Uterus (tissue), 4 donors: ENCODE measurements at places on chromosomes 1 and 21. TPM values are rescaled to one million over a fixed set of nuclear protein-coding genes. Genes with fewer than 3 reads are reported as not detected.

DNA sequence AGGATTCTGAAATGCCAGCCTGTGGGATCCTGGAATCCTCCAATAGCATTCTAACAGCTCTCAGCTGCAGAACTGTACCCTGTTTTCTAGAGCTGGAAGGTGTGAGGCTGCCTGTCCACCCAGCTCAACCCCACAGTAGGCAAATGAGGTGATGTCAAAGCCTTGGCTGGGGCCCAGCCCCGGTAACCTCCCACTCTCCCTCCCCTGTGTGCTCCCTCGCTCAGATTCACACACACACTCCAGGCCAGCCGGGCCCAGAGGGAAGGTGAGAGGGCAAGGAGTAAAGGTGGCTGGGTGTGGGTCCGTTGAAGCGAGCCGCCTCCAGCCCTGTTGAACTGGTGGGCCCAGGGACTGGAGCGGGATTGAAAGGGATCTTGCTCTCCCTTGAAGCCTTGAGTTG lies at the start of gene BSND:
Gene BSND, plus strand, starts transcription at position 257 of the 400 bp plus-strand sequence. CDS start 254 bp downstream, outside the sequence.
- H3K27ac ChIP-seq, result no peak within 1 kb of the TSS
- H3K36me3 ChIP-seq, result no peaks in the 10 kb centered on the region
- H3K27me3 ChIP-seq, result no peaks in the 10 kb centered on the region
- no peak for DNase-seq

DNA sequence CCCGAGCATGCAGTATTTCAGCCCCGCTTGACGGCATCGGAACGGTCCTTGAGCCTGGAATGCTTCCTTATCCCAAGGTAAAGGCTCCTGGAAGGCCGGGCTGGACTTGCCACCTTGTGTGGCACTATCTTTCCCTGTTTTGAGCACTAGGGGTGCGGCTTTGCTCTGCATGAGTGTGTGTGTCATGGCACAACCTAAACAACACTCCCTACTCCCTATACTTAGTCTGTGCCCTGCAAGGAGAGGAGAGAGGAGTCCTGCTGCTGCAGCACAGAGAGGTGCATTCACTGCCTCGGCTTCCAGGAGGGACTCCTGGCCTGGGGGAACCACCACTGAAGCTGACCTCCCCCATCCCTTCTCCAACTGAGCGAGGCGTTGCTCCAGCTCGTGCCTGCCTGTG lies 60.4 kb upstream of the BACE2 start:
- H3K27ac ChIP-seq, result no peak overlapping the region
- no peaks in the 10 kb centered on the region for H3K27me3 ChIP-seq

DNA sequence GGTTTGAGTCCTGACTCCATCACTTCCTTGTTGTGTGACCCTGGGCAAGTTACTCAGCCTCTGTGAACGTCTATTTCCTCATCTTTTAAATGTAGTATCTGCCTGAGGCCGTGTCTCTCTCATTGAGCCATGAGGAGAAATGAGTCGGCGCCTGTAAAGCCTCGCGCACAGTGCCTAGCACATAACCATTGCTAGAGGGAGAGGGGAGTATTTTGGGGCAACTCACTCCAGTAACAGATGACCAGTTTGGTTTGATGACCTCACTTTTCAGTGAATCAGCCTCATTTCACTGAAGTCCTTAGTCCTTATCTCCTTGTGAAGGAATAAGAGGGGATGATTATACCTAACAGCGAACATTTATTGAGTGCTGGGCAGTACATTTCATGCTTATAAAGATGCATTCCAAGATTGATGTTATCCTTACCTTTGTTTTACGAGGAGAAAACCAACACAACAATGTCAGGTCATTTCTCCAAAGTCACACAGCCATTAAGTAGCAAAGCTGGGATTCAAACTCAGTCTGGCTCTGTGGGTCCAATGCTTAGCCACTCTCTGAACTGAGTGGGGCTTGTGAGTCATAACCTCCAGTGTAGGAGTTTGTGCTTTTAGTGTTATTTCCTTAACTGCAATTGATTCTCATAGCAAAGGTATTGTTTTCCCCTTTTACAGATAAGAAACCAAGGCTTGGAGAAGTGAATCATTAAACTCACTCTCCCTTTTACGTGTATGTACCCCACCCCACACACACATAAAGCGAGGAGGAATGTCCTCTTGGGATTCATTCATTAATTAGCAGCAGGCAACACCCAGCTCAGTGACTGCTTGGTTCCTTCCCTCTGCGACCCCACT lies 25.9 kb downstream of the KCNC4 start:
- peak overlapping the region; percentile 45 for H3K27ac ChIP-seq
- no peak for DNase-seq
- H3K4me3 ChIP-seq, result no peak overlapping the region
- H3K27me3 ChIP-seq, result no peaks in the 10 kb centered on the region
- H3K36me3 ChIP-seq, result no peaks in the 10 kb centered on the region

DNA sequence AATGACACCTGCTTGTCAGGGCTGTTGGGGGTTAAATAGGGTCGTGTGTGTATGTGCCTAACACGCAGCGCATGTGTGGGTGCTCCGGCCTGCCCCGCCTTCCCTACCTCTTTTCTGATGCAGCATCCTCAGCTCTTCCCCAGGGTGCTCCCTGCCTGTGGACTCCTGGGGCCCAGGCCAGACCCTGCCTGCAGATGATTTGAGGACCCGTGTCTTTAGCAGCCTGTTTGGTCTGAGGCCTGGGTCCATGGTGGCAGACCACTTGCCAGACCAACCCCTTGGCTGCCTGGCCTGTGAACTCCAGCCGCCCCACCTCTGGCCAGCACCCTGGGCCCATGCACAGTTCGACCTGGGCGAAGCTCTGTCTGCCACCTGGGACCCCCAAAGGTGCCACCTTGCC lies 57.0 kb upstream of the SIM2 start:
- H3K4me3 ChIP-seq, result no peak overlapping the region
- no peaks in the 10 kb centered on the region for H3K36me3 ChIP-seq
- H3K27ac ChIP-seq, result no peak overlapping the region
- no peaks in the 10 kb centered on the region for H3K4me1 ChIP-seq

- H3K4me1 ChIP-seq, result peaks cover 4% of the 10 kb centered on the region
- no peaks in the 10 kb centered on the region for H3K36me3 ChIP-seq
- peak overlapping the region; percentile 55 for H3K27ac ChIP-seq
- no peak for DNase-seq
- no peak overlapping the region for H3K4me3 ChIP-seq
These were observed 14.1 kb downstream of the PEA15 start for GRCh38 chr1:160219062-160219929.

GRCh38 chr1:7373876-7374562 lies 397.1 kb upstream of the VAMP3 start:
- no peaks in the 10 kb centered on the region for H3K4me1 ChIP-seq
- no peaks in the 10 kb centered on the region for H3K36me3 ChIP-seq
- H3K27ac ChIP-seq, result no peak overlapping the region
- H3K4me3 ChIP-seq, result no peak overlapping the region
- no peaks in the 10 kb centered on the region for H3K27me3 ChIP-seq

- DNase-seq, result no peak
- H3K4me1 ChIP-seq, result no peaks in the 10 kb centered on the region
- H3K27ac ChIP-seq, result no peak overlapping the region
These were observed 22.6 kb upstream of the COL9A2 start for GRCh38 chr1:40339420-40340323.

DNA sequence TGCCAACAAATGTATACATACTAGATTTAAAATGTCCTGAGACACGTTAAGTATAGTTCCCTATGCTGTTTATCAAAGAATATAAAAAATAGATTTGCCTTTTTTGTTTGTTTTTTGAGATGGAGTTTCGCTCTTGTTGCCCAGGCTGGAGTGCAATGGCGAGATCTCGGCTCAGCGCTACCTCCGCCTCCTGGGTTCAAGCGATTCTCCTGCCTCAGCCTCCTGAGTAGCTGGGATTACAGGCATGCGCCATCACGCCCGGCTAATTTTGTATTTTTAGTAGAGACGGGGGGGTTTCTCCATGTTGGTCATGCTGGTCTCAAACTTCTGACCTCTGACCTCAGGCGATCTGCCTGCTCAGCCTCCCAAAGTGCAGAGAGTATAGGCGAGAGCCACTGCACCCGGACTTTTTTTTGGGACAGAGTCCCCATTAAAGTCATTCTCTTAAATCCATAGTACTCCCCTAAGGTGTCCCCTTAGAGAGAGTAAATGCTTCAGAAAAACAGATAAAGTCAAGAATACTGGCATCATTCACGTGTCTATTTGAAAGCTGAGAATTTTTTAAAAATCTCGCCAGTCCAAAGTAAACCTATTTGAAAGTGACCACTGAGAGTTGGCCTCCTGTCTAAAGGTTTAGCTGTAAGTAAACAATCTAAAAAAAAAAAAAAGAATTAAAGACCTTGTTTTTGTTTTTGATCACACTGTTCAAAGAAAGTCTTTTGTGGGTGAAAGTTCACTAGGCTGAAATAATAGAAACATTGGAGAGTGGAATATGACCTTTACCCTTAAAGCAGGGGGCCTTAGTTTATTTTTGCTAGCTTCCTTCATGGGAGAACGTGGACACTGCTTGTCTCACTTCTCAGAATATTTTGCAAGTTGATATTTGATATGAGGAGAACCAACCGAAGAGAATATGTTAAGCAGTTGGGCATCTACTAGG lies 48.0 kb upstream of the SLC16A1 start:
- no peak overlapping the region for H3K27ac ChIP-seq
- no peaks in the 10 kb centered on the region for H3K27me3 ChIP-seq
- H3K4me1 ChIP-seq, result no peaks in the 10 kb centered on the region
- DNase-seq, result no peak
- no peak overlapping the region for H3K4me3 ChIP-seq

DNA sequence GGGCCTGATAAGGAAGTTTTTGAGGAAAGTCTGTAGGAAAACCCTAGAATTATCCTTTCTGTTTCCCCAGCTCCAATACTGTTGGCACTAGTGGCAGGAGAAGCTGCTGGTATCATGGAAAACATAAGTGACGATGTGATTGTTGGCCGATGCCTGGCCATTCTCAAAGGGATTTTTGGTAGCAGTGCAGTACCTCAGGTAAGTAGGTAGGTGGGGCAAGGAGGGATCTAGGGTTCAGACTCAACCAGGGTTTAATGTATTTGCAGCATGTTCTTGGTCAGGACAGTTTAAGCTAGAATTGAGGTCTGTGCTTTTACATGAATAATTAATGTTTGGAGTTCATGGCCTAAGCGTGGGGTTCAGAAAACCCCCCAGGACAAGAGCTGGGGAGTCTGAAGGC lies 62.1 kb downstream of the KDM1A start:
- DNase-seq, result no peak
- no peak overlapping the region for H3K4me3 ChIP-seq
- H3K36me3 ChIP-seq, result no peaks in the 10 kb centered on the region
- no peaks in the 10 kb centered on the region for H3K27me3 ChIP-seq
- H3K27ac ChIP-seq, result no peak overlapping the region

- H3K27me3 ChIP-seq, result no peaks in the 10 kb centered on the region
- H3K4me3 ChIP-seq, result no peak overlapping the region
- no peaks in the 10 kb centered on the region for H3K36me3 ChIP-seq
- no peak overlapping the region for H3K27ac ChIP-seq
These were observed 90.0 kb downstream of the GLUL start for GRCh38 chr1:182301467-182302198.

- no peaks in the 10 kb centered on the region for H3K4me1 ChIP-seq
- H3K4me3 ChIP-seq, result no peak overlapping the region
- no peak for DNase-seq
- H3K27ac ChIP-seq, result no peak overlapping the region
These were observed 87.9 kb downstream of the VAV3 start for GRCh38 chr1:107877092-107877491.

- H3K36me3 ChIP-seq, result no peaks in the 10 kb centered on the region
- H3K4me3 ChIP-seq, result no peak overlapping the region
- no peaks in the 10 kb centered on the region for H3K27me3 ChIP-seq
- no peak for DNase-seq
These were observed 53.6 kb upstream of the AJAP1 start for GRCh38 chr1:4600615-4601460.

DNA sequence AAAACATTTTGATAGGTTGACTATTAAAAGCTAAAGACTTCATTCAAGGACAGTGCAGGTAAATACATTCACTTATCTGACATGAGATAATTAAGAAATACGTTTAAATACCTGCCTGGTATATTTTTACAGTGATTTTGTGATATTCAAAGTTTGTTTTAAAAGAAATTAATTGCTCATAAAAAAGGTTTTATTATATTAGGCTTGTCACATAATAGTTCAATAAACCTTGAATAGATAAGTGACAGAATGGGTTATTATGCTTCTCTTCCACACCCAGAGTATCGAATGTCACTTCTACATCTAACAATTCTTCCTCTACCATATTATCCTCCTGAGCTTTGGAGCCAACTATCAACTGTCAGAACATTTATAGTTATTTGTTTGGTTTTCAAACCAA lies 60.0 kb downstream of the LTN1 start:
- no peaks in the 10 kb centered on the region for H3K36me3 ChIP-seq
- no peaks in the 10 kb centered on the region for H3K4me1 ChIP-seq
- no peak overlapping the region for H3K4me3 ChIP-seq
- H3K27ac ChIP-seq, result no peak overlapping the region
- no peaks in the 10 kb centered on the region for H3K27me3 ChIP-seq
- DNase-seq, result no peak

- no peak overlapping the region for H3K27ac ChIP-seq
- H3K4me1 ChIP-seq, result no peaks in the 10 kb centered on the region
- no peak overlapping the region for H3K4me3 ChIP-seq
- DNase-seq, result no peak
- H3K27me3 ChIP-seq, result no peaks in the 10 kb centered on the region
These were observed 46.5 kb downstream of the HLX start for GRCh38 chr1:220925707-220926106.

DNA sequence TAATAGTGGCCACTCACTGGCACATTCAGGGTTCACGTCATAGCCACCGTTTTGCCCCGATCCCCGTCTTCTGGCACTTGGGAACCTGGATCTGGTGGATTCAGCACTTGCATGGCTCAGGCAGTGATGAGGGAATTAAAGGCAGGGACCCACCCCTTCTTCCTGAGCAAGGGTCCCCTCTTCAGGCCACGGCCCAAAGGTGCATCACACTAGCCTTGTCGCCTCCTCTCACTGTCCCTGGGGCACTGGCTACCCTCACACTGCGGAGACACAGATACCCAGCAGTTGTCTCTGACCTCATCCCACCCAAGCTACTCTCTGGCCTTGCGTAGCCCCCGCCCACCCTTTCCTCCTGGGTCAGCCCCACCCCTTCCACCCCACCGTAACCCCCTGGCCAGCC lies 19.9 kb upstream of the LDLRAP1 start:
- no peaks in the 10 kb centered on the region for H3K27me3 ChIP-seq
- no peak for DNase-seq
- no peaks in the 10 kb centered on the region for H3K36me3 ChIP-seq
- H3K4me3 ChIP-seq, result no peak overlapping the region
- no peaks in the 10 kb centered on the region for H3K4me1 ChIP-seq

Gene MACO1
- total RNA-seq, result 26.8 TPM

Gene FAM177B
- not detected for total RNA-seq

Gene SERPINC1
- not detected for total RNA-seq

Gene FLG
- total RNA-seq, result not detected

Gene PM20D1
- not detected for total RNA-seq

Gene OR6K3
- not detected for total RNA-seq
